AG04450 (cell line): ENCODE measurements at places on chromosomes 13 and 19.

DNA sequence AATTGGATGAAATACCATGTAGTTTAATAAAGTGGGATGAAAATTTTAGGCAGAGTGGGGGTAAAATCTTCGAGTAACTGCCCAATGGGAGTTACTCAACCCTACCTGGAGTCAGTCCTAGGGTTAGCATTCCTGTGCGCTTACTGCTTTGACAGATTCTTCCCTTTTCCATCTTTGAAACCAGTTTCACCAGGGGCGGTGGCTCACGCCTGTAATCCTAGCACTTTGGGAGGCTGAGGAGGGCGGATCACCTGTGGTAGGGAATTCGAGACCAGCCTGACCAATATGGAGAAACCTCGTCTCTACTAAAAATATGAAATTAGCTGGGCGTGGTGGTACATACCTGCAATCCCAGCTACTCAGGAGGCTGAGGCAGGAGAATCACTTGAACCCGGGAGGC lies 37.0 kb upstream of the CXCL17 start:
- DNase-seq: no peak

DNA sequence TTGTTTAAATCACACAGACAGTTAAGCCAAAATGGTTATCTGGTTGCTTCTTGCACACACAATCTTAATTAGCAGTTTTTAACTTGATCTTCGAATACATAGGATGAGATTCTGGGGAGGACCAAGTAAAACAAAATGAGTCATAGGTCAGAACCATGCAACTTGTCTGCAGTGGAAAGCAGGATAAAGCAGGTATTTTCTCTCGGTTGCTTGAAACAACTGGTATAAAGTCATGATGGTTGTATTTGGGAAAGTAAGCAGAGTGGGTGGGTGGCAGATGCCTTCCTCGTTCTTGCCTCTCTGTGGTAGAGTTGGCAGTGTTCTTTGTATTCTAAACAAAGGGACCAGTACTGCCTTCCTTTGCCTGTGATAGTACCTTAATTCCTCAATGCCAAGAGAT lies 167.0 kb downstream of the COG6 start:
- DNase-seq: no peak

GRCh38 chr13:21738630-21739029 lies 67.8 kb downstream of the FGF9 start:
- DNase-seq: no peak

DNA sequence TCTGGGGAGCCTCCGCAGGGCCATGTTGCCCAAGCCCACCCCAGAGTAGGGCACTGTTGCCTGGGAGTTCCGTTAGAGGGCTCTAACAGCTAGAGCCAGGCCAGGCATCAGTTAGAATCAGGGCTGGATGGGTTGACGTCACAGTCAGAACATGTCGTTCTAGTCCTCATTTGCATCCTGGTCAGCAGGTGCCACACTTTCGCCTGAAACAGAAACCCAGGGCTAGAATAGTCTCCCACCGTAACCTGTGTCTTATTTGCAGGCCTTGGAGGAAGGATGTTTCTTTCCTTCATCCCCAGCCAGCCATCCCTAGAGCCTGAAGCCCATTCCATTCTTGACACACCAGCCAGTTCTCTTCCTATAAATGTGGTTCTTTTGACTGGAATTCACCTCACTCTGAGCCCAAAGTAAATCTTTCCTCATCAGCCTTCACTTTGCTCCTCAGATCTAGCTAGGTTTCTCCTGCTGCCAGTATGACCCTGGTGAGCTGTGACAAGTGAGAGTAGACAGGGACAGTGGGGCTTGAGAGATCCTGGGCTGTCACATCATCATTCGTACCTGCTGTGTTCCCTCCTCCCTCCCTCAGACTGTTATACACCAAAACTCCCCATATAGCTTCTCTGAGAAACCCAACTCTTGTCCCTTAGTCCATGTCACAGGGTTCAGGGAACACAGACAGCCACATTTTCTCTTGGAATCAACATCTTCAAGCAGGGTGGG lies 12.2 kb upstream of the CCDC97 start:
- no peak for DNase-seq

DNA sequence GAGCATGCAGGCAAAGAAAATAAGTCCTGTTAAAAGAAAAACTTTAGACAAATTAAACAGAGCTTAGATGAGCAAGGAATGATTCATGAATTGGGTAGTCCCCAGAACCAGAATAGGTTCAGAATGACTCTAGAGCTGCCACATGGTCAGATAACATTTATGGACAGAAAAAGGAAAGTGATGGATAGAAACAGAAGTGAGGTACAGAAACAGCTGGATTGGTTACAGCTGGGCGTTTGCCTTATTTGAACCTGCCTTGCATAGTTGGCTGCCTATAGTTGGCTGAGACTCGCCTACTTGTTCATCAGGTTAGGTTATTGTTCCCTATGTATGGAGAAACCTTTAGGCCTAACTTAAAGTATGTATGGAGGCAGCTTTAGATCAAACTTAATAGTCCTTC lies 35.4 kb downstream of the WDFY2 start:
- DNase-seq: peak; percentile 34

- peak; percentile 77 for DNase-seq
Observed at GRCh38 chr19:488505-489417, 7.5 kb upstream of the MADCAM1 start.

- no peak for DNase-seq
Observed at GRCh38 chr13:100129605-100130004, 40.7 kb downstream of the PCCA start.

- no peak for DNase-seq
Observed at GRCh38 chr13:81394640-81395039, 1053.7 kb upstream of the SPRY2 start.

DNA sequence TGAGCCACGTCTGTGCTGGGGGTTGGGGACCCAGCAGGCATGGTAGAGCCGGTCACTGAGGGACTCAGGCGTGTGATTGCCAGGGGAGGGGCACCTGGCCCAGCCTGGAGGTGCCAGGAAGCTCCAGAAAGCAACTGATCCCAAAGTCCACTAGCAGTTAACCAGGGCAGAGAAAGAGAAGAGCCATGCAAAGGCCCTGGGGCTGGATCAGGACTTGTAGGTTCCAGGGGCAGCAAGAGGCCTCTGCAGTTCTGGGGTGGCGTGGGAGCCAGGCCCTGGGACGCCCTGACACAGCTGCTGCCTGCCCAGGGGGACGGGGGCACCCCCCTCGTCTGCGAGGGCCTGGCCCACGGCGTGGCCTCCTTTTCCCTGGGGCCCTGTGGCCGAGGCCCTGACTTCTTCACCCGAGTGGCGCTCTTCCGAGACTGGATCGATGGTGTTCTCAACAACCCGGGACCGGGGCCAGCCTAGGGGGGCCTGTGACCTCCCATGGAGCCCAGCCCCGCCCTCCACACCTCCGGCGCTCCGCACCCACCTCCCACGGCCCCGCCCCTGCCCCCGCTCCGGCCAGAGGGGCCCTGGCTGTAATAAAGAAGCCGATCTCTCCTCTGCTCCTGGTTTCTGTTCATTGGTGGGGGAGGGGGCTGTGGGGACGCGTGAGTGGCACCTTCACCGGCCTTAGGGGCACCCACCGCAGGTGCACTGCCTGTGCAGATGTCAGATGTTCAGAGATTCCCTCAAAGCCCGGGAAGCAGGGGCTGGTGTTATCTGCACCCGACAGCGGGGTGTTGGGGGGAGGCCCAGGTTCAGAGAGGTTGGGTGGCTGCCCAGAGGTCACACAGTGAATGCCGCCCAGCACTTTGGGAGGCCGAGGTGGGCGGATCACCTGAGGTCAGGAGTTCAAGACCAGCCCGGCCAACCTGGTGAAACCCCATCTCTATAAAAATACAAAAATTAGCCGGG lies 4.1 kb downstream of the AZU1 start:
- DNase-seq: no peak

- DNase-seq: no peak
Observed at GRCh38 chr19:31049431-31049830, 299.8 kb downstream of the TSHZ3 start.

DNA sequence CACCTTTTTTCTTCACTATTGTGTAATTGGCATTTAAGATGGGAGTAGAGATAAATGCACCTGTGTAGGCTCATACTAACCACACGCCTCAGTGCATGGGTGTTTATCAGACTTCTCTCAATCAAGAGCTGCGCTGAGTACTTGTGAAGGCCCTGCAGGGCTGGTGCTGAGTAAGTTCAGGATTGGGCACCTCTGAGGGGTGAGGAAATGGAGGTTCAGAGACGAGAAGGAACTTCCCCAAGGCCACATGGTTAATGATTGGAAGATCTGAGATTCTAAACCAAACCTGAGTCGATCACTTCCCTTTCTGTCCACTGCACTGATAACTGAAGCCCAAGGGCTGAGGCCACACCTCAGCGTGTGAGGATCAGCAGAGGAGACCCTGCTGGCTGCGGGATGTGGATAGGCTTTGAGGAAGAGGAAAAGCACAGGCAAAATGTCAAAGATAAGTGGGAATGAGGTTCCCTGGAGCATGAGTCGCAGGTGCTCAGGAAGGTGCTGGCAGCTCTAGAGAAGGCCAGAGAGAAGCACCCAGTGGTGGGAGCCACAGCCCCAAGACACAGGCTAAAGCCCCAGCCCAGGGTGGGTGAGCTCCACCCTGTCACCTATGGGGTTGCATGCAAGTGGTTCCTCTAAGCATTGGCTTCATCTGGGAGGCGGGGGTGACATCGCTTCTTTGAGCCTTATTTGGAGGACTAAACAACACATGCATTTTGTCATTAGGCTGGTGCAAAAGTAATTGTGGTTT lies 32.3 kb upstream of the GJB6 start:
- DNase-seq: no peak

- DNase-seq: no peak
Observed at GRCh38 chr19:3115916-3116602, 19.8 kb upstream of the GNA15 start.

DNA sequence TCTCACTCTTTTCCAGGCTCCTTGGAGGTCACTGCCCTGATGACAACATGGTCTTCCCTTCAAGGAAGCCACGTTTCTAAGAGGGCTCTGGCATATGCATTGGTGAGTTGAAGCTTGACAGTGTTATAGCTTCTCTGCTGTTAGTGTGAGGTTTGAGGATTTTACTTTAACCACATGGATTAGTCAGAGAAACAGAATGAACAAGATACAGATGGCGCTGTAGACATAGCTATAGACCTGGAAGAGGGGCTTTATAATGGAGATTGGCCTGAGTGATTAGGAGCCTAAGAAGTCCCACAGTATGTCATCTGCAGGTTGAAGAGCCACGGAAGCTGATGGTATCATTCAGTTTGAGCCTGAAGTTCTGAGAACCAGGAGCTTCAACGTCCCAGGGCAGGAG lies 18.4 kb upstream of the URI1 start:
- no peak for DNase-seq
